ENCODE measurements at places on chromosomes 4 and X.

DNA sequence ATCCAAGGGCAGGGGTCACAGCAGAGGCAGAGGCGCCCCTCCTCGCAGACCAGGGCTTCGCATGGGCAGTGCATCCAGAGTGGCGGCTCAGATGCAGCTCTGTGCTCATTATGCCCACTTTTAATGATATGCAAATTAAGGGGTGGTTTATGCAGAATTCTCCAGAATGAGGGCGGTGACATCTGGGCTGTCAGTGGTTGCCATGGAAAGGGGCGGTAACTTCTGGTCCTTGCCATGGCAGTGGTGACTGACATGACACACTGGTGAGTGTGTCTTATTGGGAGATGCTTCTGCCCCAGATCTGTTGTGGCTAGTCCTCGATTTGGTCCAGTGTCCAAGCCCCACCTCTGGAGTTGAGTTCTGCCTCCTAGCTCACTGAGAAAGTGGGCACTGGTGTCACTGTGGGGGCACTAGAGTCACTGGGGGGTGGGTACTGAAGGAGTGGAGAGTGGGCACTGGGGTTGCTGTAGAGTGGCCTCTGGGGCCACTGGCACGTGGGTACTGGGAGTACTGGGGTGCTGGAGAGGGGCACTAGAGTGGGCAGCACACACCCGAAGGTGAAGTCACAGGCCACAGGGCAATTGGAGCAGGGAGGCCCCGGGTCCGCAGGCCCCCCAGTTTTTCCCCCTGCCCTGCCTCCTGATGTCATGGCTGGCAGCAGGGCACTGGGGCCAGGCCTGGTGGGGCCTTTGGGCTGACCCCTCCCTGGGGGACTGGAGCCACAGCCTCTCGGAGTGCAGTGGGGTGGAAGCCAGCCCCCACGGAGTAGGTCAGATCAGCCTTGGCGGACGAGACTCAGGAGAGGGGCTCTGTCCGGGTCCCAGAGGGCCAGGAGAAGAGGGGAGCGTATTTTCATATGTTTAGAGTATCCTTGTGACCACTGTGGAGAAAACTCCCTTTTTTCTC is 98.6 kb upstream of the NKX1-1 start:
- no peak for DNase-seq

- peak; percentile 71 for DNase-seq
These were observed 3.3 kb downstream of the KLF3 start for GRCh38 chr4:38667085-38667893.

GRCh38 chrX:124497386-124497785 is 151.0 kb downstream of the SH2D1A start:
- no peak for DNase-seq

DNA sequence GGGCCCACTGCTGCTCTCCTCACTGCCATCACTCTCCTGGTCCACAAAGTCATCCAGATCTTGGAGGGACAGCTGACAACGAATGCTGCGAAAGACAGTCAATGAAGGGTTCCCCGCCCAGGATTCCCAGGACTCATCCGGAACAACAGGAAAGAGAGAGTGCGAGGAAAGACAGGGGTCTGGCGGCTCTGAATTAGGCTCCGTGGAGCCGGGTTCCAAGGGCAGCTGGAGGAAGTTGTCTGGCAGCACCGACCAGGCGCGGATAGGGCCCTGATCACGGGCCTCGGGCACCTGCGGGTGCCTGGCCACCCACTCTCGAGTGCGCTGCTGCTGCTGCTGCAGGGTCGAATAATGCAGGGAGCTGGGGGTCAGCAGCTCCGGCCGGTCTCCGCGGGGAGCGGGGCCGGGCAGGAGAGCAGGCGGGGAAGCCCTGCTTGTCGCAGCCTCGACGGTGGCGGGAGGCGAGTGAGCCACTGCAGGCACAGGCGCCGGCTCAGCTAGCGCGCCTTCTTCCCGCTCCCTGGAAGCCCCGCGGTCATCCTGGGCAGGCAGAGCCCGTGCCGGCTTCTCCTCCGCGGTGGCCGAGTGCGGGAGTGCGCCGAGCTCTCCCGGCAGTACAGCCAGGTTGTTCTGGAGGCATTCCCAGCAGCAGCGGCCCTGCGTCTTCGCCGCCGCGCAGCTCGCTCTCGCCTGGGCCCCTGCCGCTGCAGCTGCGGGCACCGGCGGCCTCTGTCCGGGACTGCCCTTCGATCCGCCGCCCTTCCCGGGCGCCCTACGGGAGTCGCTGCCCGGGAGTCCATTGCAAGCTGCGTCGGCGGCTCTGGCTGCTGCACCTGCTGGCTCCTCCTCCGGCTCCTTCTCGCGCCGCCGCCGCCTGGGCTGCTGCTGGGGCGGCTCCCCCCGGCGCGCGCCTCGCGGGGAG is 1.1 kb downstream of the SOWAHB start:
- DNase-seq = peak; percentile 5

DNA sequence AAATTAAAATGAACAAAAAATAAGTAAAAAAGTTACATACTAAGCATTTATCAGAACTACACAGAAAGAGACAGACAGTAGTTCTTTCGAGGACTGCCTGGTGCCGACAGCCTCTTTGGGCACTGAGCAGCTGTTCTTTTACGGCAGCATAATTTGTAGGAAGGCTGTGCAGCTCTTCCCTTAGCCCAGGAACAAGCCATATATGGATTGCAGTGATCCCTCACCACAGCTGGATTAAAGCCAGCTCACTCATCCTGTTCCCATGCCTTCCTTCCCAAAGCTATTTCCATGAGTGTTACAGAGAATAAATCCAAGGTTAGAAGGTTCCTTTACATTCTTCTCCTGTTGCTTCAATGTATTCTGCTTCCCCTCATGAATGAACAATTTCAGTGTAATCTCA is 71.7 kb downstream of the DDX60L start:
- DNase-seq = no peak
